ENCODE measurements at places on chromosomes 16 and 17.

DNA sequence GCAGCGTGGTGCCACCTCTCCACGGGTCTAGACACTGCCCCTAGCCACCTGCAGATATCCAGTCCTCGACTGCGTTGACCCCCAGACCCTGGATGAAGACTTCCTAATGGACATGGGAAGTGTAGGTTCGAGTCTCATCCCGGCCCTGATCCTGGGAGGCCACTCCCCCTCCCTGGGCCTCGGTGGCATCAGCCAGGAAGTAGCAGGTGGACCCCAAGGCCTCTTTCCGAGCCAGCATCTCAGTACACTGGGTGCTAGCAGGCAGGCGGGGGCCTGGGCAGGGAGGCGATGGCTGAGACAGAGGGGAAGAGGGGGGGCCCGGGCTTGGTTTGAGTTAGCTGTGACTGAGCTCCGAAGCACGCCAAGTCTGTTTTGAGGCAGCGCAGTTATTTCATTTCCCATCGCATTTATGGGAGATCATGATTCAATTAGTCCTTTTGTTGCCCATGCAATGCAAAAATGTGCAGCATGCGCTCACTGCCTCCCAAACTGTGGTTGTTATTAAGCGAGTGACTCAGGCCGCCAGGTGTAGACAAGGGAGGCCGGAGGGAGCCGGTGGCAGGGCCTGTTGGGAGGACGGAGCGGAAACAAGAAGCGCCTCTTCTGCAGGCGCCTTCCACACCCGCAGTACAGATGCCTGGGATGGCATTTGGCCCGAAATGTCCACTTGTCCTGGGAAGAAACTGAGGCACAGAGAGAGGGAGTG is 25.3 kb upstream of the ZNF469 start:
- DNase-seq, result no peak

DNA sequence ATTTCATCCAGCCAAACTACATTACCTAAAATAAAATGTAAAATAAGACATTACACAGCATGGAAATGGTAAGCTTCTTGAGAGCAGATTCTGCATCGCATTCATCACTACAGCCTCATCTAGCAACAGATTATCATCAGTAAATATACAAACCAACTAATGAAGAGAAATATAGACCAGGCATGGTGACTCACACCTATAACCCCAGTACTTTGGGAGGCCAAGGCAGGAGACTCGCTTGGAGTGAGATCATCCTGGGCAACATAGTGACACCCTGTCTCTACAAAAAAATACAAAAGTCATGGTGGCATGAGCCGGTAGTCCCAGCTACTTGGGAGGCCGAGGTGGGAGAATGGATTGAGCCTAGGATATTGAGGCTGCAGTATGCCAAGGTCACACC is 19.9 kb downstream of the NCBP3 start:
- DNase-seq, result no peak

DNA sequence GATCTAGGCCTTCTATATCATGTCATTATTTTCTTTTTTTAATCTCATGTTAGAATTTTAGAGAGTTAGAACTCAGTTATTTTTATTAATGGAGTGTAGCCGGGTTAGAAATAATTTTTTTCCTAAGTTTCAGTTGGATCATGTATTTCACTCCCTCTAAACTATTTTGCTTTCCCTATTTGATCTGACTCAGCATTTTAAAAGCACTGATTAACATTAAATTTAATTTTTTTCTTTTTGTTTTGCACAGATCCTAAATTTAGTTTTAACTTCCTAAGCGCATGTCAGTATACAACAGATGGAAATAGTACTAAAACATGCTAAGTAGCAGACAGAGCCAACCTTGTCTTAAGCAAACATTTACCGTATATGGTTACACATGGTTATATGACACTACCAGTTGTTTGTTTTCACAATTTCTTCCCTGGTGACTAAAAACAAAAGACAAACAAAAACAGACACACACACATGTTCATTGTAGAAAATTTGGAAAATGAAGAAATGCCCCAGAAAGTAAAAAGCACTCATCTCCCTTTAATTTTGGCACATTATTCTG is 33.6 kb upstream of the RAB11FIP4 start:
- DNase-seq, result no peak

DNA sequence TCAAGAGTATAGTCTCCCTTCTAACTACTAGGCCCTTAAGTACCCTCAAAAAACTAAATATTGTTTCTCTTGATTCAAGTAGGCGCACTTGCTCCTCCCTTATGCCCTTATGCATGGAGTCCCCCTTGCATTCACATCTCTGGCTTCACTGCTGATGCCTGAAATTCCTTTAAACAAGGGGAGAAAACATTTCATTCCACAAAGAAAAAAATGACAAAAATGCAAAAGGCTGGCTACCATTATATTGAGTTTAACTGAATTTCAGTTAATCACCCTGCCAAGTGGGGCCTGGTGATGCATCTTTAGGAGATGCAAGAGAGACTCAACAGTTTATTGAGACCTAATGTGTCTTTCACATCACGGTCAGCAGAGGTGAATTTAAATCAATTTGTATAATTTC is 35.6 kb downstream of the CRLF3 start:
- DNase-seq, result no peak

DNA sequence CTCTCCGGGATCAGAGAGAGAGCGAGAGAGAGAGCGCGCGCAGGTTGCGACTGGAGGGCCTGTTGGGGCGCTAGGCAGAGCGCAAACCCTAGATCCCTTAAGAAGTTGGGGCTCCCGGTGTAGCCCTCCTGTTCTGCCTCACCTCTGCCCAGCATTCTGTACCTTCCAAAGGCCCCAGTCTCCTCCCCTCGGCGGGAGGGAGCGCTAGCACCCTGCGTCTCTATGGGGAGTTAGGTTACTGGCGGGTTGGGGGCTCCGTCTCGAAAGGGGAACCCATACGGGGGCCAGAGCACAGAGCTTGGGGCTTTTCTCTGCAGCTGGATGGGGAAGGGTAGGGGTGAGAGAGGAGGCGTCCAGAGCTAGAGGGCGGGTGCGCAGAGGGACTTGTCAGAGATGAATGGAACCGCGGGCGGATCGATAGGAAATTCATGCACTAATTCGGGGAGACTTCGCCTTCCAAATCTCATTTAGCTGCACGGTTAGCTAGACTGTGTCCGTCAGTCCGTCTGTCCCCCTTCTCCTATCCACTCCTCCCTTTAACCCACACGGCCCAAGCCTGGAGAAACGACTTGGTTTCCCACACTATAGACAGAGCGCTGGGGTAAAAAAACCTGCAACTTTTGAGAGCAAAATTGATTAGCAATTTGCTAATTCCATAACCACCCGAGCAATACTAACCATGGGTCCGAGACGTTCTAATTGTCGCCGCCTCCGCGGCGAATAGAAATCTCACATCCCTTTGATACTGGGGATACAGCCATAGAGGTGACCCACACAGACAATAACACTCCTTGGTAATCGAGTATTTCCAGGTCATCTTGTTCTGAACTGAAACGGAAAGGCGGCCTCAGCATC is 693 bp upstream of the HOXB4 start:
- DNase-seq, result no peak

- DNase-seq, result no peak
These were observed 7.9 kb upstream of the BAIAP2 start for GRCh38 chr17:81027038-81027437.

GRCh38 chr16:48507391-48507790 is 102.6 kb downstream of the N4BP1 start:
- DNase-seq, result no peak

- peak; percentile 91 for DNase-seq
These were observed 604 bp downstream of the PRR14 start for GRCh38 chr16:30651124-30652004.

GRCh38 chr16:63461248-63461841 is 1425.1 kb upstream of the CDH8 start:
- DNase-seq, result no peak

DNA sequence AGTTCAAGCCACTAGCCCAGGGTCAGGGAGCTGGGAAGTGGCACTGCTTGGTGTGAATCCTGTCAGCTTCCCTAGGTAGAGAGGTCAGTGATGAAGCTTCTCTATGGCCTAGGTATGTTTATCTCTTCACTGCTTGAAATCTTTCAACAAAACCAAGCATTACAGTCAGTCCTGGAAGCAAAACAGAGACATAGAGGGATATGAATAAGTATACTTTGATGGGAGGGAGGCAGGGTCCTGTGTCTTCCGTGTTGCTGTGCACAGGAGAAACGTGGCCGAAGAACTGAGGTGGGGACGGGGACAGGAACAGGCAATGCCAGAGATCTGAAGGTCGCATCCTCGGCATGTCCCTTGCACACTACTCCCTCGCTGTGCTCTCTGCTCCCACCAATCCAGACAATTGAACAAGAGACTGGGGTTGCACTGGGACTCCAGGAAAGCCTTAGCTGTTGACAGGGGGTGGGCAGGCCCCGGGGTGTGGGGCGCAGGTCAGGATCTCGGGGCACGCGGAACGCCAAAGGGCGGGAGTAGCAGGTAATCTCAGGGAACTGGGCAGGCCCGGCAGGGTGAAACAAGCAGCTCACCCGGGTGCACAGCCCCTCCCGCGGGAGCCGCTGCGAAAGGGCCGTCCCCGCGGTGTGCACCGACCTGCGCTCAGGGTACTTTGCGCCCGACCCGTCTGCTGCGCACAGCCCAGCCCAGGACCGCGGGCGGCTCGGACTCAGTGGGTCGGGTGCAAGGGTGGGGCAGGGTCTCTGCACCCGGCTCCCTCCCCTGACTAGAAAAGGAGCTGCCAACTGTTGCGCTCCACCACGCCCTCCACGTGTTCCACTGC is at the start of gene MT1H:
MT1H (plus strand) TSS at position 810 of the 835 bp plus-strand sequence. CDS start 71 bp downstream, outside the sequence.
- no peak for DNase-seq

DNA sequence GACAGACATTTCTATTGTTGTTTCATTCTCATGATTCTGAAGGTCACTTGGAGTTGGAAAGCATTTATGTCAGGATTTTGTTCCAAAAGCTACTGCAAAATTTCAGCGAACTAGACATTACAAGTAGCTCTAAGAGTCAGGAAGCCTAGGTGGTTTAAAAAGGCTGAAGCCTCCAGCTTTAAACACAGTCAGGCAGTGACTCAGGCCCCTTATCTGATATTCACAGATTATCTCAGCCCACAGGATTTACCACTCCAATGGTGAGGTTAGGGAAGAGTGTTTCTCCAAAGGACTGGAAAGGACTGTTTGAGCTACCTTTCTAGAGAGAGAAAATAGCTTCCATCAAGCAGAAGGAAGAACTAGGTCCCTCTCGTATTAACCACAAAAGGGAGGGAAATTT is 624.4 kb upstream of the C16orf82 start:
- no peak for DNase-seq

DNA sequence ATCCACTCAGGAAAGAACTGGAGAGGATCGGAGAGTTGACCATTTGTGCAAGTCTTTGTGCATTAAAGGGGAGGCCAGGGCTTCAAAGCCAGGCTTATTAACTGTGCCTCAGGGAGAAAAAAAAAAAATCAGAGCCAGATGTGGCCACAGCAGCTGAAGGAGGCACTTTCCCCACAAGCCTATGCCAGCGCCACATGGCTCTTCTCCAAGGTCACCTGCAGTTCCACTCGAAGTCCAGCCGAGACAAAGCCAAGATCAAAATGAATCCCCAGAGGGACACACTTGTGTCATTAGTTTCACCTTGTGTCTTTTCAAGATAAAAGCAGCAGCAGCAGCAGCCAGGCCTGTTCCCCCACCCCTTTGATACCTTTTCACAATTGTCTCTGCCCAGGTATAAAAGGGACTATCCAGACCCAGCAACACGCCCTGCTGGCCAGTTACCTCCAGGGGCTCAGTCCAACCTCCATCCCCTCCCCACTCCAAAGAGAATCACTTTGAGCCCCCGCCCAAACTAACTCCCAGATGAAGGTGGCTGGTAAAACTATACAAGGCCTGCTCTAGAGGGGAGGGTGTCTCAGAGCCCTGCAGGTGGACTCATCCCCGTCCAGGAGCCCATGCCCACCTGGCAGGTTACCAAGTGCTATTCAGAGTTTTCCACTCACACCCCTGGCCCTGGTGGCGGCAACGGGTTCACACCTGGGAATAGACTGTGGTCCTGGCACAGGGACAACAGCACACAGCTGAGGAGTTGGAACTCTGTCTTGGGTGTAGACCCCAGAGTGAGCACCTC is 29.2 kb downstream of the AXIN2 start:
- no peak for DNase-seq

- DNase-seq, result no peak
These were observed 20.7 kb downstream of the TRAP1 start for GRCh38 chr16:3696425-3697218.

GRCh38 chr17:52181782-52182181 is 23.3 kb upstream of the CA10 start:
- no peak for DNase-seq

DNA sequence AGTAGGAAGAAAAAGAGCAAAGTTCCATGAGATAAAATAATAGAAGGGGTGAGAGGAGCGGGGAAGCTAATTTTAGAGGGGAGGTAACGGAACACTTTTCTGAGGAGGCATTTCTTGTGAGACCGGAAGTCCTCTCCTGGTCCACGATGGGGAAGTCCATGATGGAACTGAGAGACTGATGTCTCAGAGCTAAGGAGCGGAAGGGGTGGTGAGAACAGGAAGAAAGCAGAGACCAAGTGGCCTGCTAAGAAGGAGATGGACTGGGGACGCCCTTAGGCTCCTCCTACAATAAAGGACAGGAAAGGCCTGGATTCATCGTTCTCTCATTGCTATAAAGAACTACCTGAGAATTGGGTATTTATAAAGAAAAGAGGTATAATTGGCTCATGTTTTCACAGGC is 59.4 kb downstream of the ADAMTS18 start:
- no peak for DNase-seq

DNA sequence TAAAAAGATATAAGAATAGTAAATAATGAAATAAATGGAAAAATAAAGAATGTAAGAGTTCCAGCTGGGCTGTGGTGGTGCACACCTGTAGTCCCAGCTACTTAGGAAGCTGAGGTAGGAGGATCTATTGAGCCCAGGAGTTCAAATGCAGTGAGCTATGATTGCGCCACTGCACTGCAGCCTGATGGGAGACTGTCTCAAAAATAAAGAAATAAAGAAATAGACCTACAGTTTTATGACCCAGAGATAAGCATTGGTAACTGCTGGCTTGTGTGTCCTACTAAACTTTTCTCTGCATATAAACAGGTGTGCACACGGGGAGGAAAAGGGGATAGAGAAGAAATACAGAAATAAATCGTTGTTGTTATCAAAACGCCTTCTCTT is 7.8 kb upstream of the PDP2 start:
- DNase-seq, result no peak

GRCh38 chr16:27642756-27643155 is 92.8 kb downstream of the KATNIP start:
- DNase-seq, result peak; percentile 28

GRCh38 chr17:28916302-28916934 is 13.5 kb upstream of the DHRS13 start:
- peak; percentile 64 for DNase-seq

Measured in GM12865 (cell line).